ENCODE measurements at places on chromosomes 3 and 15.

DNA sequence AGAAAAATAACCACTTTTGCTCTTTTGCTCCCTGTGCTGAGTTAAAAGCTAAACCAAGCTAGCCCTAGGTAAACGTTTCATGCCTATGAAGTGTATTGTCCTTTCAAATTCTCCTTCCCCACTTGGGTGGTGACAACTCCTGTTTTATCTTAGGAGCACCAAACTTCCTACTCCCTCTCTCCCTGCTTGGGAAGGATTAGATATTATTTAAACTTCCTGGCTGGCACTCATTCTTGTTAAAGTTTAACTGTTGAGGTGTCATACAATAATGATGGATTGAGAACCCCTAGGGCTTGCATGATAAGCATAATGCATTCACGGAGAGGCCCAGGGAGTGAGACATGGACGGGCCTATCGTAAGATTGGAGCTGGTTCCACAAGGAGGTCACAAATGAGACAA is 29.5 kb downstream of the B4GALT4 start:
- DNase-seq = no peak

GRCh38 chr3:14839236-14839635 is 20.5 kb downstream of the FGD5 start:
- no peak for DNase-seq

- DNase-seq = no peak
These were observed 73.2 kb downstream of the CHDH start for GRCh38 chr3:53773021-53773436.

DNA sequence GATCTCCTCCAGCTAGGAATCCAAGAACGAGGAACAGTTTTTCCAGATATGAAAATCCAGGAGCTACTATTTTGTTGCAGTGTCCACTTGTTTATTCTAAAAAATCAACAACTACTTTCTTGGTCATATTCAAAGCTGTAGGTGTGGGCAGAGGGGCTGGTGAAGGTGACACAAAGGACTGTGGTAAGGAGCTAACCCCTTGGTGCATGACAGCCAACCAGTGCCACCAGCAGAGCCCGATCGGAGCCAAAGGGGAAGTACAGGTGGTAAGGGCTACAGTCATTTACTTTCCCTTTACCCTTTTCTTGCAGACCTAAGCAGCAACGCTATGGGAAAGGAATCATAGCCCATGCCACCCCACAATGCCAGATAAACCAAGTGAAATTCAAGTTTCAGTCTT is 30.7 kb downstream of the PLA1A start:
- DNase-seq = no peak
